ENCODE measurements at places on chromosomes 1 and 21. TPM values are rescaled to one million over a fixed set of nuclear protein-coding genes. Genes with fewer than 3 reads are reported as not detected.

DNA sequence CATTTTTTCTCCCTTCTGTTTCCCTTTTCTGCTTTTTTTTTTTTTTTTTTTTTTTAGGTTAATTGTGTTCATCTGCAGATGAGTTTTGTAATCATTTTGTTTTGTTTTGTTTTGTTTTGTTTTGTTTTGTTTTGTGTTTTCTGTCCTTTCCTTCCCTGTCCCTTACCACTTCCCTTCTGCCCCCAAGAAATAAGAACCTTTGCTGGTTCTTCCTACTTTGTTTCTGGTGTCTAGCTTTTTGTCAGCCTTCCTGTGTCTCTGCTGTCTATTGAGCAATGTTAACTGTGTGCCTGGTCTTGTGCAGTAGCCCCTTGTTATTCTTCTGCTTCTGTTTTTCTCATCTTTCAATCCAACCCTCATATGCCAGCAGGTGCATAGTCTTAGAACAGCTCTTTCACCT is 46.0 kb downstream of the MPZL1 start:
- DNase-seq, result no peak

Gene KCNJ15
- 0.36 TPM for total RNA-seq

Gene MYOCOS
- total RNA-seq, result 0.14 TPM

DNA sequence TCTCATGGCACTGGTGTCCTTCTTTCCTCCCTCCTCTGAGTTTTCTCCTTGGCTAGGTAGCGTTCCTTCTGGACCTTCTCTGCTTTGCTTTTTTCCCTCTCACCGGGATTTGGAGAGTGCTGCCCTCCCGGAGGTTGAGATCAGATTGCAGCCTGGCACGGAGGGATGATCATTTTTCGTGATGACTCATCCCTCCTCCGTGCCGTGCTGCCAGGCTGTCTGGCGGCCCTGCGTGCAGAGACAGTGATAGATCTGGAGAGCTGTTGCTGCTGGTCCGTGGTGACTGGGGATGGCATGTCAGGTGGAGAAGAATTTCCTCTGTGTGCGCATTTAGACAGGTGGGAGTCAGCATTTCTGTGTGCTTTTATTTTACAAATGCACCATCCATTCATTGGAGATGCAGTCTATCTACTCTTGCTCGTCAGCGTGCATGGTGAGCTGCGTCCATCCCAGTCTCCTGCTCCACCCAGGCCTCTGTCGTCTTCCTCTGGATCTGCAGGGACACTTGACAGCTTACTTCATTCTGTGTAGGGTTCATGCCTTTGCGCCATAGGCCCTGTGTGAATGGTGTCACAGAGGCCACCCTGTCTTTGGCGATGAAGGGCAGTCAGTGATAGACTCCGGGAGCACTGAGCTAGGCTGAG is 104.4 kb downstream of the PCBP3 start:
- DNase-seq, result no peak

DNA sequence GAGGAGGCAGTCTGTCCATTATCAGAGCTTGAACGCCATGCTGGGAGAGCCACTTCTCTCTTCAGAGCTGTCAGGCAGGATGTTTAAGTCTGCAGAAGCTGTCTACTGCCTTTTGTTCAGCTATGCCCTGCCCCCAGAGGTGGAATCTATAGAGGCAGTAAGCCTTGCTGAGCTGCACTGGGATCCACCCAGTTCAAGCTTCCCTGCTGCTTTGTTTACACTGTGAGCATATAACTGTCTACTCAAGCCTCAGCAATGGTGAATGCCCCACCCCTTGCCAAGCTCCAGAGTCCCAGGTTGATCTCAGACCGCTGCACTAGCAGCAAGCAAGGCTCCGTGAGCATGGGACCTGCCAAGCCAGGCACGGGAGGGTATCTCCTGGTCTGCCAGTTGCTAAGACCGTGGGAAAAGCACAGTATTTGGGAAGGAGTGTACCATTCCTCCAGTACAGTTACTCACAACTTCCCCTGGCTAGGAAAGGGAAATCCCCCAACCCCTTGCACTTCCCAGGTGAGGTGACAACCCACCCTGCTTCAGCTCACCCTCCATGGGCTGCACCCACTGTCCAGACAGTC is 32.5 kb downstream of the RGS13 start:
- no peak for DNase-seq

- no peak for DNase-seq
Observed at GRCh38 chr1:46224966-46225365, 21.8 kb downstream of the LURAP1 start.

Gene PTAFR
- total RNA-seq, result 0.29 TPM

- DNase-seq, result no peak
Observed at GRCh38 chr1:28456078-28456477, 49.8 kb upstream of the RCC1 start.

DNA sequence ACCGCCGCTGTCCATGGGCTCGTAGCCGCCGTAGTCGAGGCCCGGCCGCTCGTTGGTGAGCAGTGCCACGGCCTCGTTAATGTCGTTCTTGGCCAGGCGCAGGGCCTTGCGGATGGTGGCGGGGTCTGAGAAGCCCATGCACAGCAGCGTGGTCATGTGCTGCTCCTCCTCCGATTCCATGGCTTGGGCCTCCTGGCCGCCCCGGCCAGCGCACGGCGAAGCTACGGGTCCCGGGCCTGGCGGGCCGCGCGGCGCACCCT is 300 bp downstream of the USP24 start:
- no peak for DNase-seq

GRCh38 chr1:227732586-227733308 is 2.4 kb downstream of the JMJD4 start:
- no peak for DNase-seq

Gene MIGA1
- 6.1 TPM for total RNA-seq

Gene KCNC4
- total RNA-seq, result 8.0 TPM

DNA sequence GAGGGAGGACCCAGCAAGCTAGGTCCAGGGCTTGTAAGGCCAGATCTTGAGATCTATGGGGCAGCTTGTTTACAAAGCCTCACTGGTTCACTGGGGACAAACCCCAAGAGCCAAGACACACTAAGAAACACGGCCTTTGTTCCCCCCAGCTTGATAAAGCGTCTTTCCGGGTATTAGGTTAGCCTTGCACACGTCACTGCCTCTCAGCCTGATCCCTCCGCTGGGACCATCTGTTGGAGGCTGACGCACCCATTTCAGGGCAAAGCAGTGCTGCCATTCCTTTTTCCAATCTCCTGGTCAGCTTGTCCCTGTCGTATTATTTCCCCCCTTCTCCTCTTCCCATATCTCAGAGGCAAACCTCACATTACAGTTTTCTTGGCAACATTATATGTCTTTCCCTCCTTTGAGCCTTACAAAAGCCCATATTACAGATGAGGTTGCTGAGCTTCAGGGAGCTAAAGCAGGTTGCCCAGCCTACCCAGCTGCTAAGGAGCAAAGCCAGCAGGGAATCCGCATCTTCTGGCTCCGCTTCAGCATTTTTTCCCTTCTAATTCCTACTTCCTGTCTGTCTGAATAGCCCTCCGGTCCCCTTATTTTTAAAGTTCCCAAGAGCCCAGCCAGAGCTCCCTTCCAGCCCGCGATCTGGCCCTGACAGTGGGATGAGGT is 4.1 kb downstream of the HEYL start:
- no peak for DNase-seq

- DNase-seq, result no peak
Observed at GRCh38 chr1:108009603-108010195, 44.7 kb upstream of the VAV3 start.
